Activated T-cell treated with anti-CD3 and anti-CD28 coated beads, Interleukin-2, amount 50 U/mL, for 72 hours (primary cell): ENCODE measurements at places on chromosomes 4 and X.
A peak's percentile ranks its signal among the peaks of the same experiment; 100 is the strongest.

GRCh38 chrX:136130931-136131833 lies 16.2 kb upstream of the FHL1 start:
- peak; percentile 36 for DNase-seq

- DNase-seq = no peak
Observed at GRCh38 chr4:37728064-37728463, 41.9 kb upstream of the RELL1 start.

GRCh38 chrX:42477396-42477795 lies 300.6 kb downstream of the PPP1R2C start:
- no peak for DNase-seq

DNA sequence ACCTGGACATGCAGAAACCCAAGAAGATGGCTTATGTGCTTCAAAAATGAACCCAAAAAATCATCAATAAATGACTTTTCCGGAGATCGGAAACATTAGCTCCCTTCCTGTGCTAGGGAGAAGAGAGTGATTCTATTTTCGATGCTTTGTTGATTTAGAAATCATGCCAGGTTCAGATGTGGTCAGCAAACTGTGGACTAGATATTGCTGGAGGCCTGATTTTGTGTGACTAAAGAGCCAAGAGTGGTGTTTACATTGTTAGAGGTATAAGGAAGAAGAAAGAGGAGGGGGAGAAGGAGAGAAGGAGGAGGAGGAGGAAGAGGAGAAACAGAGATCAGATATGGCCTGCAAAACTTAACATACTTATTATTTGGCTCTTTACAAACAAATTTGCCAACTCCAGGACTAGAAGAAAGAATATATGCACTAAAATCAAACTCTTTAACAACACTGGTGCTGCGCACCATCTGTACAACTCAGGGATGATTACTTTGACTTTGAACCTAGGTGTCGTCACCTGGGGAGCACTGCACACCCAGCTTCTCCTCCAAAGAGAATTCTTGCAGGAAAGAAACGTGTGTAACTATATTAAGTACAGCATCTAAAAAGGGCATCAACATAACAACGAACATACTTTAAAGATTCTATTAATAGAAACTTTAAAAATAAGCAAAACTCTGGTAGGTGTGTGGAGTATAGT lies 664.9 kb upstream of the LCORL start:
- DNase-seq = no peak

DNA sequence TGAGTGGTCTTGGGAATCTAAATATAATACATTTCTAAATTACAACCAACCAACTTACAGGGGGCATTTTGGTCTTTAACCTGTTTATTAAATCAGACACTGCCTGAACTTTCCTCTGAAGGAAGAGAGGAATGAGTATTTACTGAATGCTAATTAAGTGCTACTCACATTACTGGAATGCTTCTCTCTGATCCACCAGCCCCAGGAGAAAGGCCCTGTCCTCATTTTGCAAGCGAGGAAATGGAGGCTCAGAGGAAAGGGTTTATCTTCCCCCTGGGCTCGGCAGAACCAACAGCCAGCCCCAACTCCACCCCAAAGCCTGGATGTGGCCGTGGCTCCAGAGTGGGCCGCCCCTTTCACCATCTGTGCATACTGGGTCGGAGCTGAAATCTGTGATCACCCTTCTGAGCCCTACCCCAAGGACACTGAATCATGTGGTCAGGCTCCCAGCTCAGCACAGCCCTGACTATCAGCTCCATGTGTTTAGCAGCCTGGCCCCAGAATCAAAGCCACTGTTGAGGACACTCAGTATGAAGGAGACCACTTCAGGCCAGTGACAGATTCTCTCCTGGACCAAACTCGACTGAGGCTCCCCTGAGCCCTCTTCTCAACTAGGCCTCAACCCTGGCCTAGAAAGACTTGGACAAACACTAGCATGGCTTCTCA lies 56.7 kb upstream of the ENPP6 start:
- no peak for DNase-seq

DNA sequence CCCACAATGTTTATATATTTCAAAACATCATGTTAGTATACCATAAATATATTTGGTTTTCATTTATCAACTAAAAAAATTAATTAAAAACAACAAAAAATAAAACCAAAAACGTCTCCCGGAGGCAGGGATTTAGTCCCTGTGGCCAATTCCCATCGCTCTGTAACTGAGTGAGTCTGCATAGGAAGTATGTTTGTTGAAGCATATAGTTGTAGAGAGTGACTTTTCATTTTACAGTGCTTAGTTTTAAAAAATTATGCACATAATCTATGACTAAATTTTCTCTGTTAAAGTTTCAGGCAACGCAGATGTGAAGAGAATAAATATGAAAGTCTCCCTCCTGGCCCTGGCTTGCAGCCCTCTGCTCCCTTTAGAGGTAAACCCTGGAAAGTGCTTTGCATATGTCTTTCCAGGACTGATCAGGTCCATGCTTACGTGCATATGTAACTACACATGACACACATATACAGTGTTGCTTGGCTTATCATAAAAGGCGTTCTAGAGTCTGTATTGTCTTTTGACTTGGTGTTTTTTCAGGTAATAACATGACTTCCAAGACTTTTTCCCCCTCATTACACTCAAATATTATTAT lies 63.4 kb upstream of the SORBS2 start:
- no peak for DNase-seq

DNA sequence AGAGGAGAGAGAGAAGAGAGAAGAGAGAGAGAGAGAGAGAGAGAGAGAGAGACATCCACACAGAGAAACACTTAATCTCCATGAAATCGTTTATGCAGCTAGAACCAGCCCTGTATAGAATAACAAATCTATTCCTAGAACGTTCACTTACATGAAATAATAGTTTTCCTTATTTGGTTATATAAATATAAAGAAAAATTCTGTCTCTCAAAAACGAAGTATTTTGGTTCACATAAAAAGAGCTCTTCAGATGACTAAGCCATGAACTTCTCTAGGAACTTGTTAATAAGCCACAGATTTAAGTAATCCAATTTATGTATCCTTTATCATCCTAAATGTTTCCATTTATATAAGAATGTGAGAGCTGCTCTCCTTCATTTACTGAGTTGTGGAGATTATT lies 1315.1 kb upstream of the PCDH7 start:
- DNase-seq = no peak

DNA sequence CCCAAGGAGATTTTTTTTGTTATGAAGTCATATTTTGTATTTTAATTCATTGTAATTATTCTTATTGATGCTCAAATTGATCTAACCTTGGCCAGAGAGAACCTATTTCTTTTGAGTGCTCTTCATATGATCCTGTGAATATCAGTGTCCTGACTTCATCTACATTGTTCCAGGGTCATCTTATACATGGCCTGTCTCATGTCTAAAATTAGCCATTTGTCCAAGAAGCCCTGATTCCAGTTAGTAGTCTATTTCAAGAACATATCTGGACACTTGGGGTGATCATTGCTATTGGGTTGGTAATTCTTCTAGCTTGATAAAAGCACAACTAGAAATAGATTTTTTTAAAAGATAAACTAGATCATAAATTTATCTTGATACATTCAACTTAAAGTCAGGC lies 266.2 kb downstream of the SPRY1 start:
- DNase-seq = no peak
